ENCODE measurements at places on chromosomes 4 and X.

GRCh38 chr4:1033840-1034551, 22.6 kb downstream of the FGFRL1 start:
- DNase-seq: no peak

DNA sequence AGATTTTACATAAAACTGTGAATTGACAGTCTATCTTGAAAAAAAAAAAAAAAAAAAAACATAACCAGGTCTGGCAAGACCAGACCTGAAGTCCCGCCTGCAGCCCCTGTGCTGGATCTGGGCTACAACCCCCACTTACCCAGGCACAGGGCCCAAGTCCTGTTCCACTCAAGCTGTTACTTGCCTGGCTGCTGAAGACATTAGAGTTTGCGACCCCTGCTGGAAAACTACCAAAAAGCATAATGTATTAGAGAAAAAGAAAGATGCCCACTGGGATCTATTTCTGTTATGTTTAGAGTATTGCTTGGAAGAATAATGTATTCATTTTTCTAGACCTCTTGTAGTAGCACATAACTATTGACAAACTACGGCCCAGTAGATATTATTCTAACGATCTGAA, 4.7 kb downstream of the HS3ST1 start:
- DNase-seq: peak; percentile 40

GRCh38 chr4:150348079-150348478, 233.9 kb upstream of the MAB21L2 start:
- DNase-seq: no peak

GRCh38 chr4:128686810-128687209, 122.7 kb upstream of the JADE1 start:
- no peak for DNase-seq

- no peak for DNase-seq
Measured at GRCh38 chrX:143298663-143299241, 218.5 kb downstream of the SPANXN3 start.

DNA sequence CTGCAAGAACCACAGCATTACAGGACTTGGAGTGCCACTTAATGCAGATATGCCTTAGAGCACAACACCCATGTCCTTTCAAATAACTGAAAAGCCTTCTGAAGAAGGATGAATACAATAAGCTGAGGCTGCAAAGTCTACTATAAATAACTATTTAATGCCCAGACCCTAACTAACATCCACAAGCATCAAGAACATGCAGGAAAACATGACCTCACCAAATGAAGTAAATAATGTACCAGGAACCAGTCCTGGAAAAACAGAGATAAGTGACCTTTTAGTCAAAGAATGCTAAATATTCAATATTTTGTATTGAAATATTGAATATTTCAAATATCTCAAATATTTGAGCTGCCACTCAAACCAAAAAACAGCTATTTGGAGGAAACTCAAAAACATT, 16.9 kb downstream of the ACTRT1 start:
- no peak for DNase-seq

GRCh38 chr4:38762560-38762959, 20.2 kb downstream of the TLR10 start:
- no peak for DNase-seq

DNA sequence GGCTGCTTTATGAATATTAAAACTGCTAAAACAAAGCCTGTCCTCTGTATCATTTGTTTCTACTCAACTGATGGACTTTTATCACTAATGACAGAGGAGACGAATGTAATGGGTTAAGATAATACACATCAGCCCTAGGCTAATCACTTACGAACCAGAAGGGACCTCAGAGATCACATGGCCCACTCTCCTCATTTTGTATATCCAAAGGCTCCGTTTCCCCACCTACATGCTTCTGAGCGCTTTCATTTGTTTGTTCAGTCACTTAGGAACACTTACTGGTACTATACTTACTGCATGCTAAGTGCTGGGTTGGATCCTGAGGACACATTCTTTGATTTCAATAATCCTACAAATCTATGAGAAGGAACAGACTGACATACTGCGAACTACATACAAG, 169.3 kb downstream of the CEP135 start:
- DNase-seq: no peak

- DNase-seq: no peak
Measured at GRCh38 chr4:81445196-81445595, 26.5 kb downstream of the RASGEF1B start.

- DNase-seq: no peak
Measured at GRCh38 chr4:152368001-152368400, 167.9 kb downstream of the FBXW7 start.

DNA sequence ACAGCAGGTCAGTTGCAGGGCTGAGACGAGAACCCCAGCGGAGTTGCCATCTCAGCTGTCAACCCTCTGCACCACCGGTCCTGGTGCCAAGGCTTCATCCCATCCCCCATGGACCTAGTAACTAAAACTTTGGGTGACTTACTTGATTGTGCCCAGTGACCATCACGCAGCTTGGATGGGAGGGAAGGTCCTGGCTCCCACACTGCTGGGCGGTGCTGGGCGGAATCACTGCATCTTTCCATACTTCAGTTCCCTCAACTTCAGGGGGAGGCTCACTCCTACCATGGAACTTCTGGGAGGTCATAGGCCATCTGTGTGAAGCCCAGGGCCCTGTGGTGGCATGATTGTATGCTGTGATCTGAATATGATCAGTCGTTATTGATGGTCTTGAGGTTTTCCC, 26.2 kb upstream of the JAKMIP1 start:
- DNase-seq: no peak

DNA sequence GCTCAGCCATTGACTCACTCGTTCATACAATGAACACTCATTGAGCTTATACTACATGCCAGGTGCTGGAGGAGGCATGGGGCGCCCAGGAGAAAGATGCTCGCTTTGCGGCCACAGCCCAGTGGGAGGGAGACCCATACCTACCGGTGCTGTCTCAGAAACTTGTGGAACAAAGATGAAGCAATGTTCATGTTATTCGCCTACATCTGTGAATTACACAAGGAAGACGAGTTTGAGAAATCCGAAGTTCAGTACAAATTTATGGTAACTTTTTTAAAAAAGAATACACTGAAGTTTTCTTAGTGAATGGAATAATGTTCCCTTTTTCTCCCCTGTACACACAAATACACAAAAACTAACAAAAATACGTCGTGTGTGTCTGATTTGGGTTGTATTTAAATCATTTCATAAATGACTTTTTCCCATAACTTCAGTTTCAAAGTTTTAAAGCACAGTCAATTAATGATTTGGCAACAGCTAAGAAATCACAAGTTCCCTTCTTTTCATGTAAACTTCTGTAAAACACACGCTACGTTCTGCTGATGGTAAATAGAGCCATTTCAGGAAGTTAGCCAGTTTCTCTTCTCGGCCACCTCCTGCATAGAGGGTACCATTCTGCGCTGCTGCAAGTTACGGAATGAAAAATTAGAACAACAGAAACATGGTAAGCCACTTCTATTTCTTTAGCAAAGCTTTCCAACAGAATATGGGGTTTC, at the start of gene TLR8:
TSS of gene TLR8 (plus strand) at position 575 of the 716 bp plus-strand sequence. CDS start at position 662, 87 bp downstream.
- no peak for DNase-seq

DNA sequence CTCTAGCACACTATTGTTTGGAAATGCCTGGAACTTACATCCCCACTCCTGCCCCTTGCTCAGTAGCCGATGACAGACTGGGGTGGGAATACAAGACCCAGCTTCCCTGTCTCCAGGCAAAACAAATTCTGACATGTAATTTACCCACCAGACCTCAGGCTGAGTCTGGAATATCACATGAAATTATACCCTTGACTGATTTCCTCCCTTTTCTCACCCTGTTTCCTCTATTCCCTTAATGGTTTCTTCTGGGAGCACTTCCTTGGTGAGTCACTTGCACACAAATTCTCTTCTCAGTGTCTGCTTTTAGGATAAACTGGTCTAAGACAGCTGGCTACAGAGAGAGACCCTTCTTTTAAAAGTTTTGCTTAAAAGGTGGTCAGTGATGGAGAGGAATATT, 65.8 kb upstream of the DIPK2B start:
- no peak for DNase-seq

- no peak for DNase-seq
Measured at GRCh38 chrX:113400193-113400704, 559.6 kb upstream of the AMOT start.

- DNase-seq: no peak
Measured at GRCh38 chr4:87865288-87865687, 32.5 kb downstream of the MEPE start.

DNA sequence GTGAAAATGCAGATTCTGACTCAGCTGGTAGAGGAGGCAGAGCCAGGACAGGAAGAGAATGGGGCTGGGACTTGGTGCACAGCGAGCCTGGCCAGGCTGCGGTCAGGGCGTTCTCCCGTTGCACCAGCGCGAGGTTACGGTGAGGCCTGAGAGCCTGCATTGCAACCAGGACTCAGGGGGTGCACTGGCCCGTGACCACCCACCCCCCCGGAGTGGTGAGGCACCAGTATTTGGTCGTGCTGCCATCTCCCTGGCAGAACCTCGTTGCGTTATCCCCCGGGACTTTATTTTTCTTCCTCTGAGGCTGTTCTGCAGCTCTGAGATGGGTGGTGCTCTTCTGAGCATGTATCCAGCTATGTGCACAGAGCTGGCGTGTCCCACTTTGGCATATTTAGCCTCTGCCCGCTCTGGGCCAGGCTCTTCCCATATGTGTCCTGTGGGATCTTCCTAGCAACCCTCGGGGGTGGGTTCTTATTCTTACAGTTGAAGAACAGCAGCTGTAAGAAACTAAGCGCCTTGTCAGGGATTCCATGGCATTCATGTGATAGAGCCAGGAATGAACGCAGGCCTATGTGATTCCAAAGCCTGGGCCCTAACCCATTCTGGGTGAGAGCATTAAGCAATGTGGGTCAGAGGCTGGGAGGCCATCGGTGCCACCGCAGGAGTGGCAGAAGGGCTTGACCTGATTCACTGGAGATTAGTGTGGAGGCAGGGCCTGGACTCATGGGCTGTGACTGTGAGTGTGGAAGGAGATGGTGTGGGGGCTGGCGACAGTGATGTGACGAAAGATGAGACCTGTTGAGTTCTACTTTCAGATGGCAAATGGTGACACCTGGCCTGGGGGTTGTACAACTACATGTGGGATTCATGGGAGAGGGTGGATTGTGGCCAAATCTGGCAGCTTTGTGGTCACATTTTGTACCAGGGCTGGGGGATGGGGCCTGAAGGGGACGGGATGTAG, 3.1 kb downstream of the TADA2B start:
- DNase-seq: no peak

GRCh38 chr4:52628543-52628942, 30.6 kb downstream of the USP46 start:
- no peak for DNase-seq

GRCh38 chr4:37693450-37694190, 7.4 kb upstream of the RELL1 start:
- DNase-seq: no peak

DNA sequence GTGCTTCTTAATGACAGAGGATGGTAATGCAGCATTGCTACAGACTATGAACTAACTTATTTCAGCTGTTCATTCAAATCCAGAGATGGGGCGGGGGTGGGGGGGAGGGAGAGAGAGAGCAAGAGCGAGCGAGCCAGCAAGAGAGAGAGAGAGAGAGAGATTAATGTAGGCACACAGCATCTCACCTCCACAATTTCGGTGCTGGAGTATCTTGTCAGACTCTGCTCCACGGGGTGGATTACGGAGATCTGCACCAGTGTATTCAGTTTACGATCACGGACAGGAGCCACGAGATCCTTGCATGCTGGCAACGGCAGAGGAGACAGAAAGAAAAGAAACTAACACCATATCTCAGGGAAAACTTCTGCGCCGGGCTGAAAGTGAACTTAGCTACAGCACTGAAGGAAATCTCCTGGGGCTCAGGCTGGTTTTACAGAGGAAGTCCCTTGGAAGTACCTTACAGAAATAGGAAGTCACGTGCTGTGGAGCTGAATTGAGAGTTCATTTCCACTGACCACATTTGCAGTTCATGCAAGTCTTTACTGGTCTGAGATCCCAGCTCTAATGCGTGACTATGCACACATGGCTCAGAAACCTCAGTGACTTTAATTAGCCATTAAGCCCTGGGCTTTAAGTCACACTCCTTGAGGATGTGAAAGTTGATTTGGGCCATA, 440.9 kb downstream of the INPP4B start:
- DNase-seq: no peak

- DNase-seq: peak; percentile 8
Measured at GRCh38 chrX:48003367-48003757, 427 bp downstream of the ZNF182 start.

DNA sequence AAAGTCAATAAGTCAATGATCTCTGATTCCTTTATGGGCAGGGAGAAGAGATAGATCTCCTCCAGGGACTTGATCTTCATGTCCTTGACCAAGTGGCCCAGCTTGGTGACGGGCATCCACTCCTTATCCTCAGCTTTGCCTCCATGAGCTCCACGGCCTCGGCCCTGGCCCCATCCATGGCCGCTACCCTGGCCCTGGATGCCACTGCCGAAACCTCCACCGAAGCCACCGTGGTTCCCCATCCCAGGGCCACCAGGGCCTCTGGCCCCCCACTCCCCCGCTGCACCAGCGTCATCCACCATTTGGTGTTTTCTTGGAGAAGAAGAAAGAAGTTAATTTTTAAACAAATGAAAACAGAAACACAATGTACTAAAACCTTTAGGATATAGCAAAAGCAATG, 518.1 kb downstream of the GRXCR1 start:
- no peak for DNase-seq

DNA sequence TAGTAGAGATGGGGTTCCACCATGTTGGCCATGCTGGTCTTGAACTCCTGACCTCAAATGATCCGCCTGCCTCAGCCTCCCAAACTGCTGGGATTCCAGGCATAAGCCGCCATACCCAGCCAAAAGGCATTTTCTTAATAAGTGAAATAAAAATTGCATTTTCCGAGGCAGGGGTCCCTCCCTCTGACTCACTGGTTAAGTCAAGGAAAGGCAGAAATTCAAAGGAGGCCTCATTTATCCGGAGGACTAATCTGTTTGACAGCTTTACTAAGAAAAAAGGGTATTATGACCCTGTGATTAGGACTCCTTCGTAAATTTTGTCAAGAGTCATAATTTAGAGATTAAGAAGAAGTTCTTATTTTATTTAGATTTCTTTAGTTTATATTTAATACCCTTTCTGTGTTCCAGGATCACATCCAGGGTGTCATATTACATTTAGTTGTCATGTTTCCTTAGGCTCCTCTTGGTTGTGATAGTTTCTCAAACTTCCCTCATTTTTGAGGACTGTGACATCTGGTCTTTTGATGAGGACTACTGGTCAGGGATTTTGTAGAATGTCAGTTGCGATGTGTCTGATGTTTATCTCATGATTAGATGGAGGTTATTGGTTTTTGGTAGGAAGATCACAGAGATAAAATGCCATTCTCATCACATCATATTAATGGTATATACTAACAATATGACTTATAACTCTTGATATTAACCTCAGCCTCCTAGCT, 753.7 kb upstream of the AMOT start:
- DNase-seq: no peak

DNA sequence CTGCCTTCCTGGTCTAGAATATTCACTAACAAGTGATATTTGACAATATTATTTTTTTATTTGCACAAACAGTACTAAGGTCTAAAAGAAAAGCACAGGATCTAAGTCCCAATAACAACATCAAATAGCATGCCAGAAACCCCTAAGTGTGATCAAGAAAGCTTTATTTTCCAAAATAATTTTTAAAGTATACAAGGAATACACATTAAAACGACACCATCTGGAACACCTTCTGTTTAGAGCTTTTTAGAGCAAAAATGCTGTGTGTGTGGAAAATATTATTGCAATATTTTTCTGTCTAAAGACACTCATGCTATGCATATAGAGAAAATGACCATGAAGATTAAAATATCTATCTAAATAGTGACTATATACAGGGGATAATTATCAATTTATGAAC, 103.1 kb downstream of the ARAP2 start:
- DNase-seq: no peak
